Activated CD4-positive, alpha-beta T cell treated with anti-CD3 and anti-CD28 coated beads, Interleukin-2, Interleukin-6, amounts not matched to agents 100 ng/mL and 50 ng/mL, durations not matched to agents 16 hours and 8 hours (primary cell): ENCODE measurements at places on chromosomes 2 and 18.

DNA sequence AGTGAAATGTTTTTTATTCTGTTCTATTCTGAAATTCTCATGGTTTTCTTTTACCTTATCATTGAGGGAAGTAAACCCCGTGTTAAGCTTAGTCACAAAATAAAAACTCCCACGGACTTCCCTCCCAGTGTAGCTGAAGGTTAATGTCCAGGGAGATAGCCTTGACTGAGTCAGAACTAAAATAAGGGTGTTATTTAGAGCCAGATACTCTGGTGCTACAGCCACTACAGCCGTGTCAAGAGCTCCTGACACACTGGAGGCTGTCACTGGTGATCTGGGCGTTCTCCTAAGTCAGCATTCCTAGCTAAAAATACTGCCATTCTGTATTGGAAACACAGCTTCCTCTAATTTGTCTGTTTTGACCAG lies 82.0 kb upstream of the RANBP2 start:
- no peak for DNase-seq

DNA sequence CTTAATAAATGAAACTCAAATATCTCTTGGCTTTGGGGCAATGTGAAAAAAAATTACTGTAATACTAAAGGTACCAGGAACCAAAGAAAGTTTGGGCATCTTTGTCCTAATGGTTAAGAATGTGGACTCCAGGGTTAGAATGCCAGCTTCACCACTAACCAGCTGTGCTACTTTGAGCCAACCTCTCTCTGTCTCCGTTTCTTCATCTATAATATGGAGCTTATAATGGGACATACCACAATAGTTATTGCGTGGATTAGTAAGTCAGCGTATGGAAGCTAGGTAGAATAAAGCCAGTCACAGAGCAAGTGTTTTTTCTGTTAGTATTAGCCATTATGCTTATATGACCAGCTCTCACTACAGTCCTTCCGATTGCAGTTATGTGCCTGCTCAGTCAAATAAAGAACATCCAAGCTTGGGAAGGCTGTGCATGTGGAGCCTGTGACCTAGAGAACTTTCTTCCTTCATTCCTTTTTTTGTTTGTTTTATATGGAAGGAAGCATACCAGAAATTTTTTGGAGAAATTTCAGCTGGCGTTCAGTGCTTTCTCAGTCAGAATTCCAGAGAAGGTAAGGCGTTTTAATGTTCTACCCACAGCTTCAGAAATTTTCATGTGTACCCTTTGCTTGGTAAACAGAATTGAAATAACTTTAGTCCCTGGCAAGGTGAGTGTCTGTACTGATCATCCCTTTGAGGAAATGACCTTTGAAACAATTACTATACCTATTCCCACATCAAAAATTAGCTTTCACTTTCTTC lies 114.0 kb upstream of the RND3 start:
- DNase-seq, result no peak

DNA sequence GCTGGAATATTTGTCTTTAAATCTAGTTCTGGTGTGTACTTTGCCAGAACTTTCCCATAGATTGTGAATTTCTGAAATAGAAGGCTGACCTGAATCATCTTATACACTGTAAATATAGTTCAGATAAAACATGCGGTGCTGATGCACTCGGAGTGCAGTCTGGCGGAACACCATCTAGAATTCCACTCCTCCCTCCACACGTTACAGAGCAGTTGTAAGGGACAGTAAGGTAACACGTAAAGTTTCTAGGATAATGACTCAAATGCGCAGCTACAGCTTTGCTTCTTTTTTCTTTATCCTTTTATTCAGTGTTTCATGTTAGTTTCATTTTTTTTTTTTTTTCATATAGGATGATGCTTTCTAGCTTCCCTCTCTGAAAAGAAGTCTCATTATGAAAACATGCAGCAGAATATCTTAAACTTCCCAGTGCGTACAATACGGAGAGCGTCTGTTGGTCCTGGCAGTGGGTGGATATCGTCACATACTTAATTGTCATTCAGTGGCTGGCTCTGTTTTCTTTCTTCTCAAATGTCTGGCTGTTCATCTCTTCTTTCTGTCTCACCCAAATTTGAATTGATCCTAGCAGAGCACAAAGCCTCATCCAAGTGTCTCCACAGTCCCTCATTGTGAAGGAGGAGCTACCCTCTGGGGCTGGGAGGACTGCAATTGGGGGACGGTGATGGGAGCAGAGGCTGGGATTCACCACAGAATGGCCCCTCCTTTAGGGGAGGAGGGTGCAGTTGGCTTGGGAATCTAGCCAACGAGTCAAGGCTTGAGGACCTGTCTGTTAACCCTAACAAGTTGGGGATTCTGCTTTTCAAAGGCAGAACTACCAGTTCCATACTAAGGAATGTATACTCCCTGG lies 138.8 kb downstream of the MYT1L start:
- DNase-seq, result no peak

DNA sequence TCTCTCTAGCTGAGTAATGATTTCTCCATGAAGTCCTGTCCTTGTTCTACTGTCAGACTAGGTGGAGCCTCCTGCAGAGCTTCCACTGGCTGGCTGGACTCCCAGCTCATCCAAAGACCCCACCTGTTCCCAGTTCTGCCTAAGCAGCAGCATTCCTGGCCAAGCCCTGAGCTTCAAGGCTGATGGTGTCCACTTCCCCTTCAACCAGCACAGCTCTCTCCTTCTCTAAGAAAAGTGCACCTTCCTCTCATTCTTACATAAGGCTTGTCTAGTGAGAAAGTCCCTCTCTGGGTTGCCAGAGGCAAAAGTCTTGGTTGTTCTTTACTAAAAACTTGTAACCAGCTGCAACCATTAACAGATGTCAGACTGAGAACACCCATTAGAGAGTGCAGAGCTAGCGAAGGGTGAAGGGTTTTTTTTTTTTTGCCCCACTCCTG lies 58.9 kb downstream of the CXCR4 start:
- DNase-seq, result no peak

DNA sequence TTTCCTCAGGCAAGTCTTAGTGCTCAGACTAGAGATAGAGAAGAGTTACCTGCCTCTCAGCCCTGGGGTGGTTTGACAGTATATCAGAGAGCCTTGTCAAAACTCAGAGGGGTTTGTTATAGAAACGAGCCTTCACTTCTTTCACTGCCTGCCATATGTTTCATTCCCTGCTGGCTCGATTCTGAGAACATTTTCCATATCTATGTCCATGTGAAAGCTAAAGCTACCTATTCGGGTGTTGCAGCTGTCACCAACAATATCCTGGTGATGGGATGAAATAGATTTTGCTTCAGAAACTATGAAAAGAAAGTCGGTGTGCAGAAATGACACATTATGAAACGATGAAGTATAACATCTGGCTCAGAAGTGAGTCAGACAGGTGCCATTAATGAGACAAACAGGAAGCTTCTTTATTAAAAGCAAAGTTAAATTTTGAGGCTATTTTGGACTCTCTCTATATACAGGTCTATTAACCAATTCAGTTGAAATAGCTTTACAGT lies 56.1 kb upstream of the TANK start:
- DNase-seq, result peak; percentile 74

- no peak for DNase-seq
Observed at GRCh38 chr18:49681387-49681786, 119.5 kb downstream of the LIPG start.

- DNase-seq, result no peak
Observed at GRCh38 chr2:33436083-33436482, 40.4 kb upstream of the RASGRP3 start.

DNA sequence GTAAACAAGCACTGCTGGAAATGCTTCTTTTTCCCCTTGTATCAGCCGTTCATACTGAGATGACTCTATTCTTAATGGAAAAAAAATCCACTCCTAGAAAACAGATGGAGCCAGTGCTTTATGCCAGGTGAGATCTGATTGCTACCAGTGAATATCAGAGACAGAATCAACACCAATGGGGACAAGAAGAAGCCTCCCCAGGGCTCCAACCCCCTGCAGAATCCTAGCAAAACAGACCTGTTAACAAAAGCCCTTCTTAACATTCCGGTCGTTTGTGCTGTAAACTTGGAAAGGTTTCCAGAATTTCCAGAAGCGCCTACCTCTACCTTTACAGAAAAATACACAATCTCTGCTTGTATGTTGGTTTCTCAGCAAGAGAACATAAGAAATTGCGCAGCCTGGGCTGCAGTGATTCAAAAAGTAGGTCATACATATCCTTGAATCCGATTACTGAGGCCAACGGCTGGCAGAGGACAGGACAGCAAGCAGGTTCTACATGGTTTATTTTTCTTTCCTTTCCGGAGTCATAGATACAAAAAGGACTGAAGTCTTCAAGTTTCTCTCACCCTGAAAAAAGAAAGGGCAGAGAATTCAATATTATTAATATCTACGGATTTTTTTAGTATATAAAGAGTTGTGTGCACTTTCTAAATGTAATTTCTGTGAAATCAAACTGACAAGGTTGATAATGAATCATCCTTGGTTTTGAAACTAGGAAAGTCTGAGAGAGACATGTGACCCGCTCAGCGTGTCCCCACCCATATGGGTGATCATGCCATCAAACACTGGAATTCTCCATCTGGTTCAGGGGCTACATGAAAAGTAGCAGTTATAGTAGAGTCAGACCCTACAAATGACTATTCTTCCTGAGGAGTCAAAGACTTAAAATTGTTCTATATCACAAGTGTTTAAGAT lies 266.7 kb upstream of the MGAT5 start:
- no peak for DNase-seq

GRCh38 chr2:226213717-226214116 lies 585.9 kb downstream of the IRS1 start:
- no peak for DNase-seq

DNA sequence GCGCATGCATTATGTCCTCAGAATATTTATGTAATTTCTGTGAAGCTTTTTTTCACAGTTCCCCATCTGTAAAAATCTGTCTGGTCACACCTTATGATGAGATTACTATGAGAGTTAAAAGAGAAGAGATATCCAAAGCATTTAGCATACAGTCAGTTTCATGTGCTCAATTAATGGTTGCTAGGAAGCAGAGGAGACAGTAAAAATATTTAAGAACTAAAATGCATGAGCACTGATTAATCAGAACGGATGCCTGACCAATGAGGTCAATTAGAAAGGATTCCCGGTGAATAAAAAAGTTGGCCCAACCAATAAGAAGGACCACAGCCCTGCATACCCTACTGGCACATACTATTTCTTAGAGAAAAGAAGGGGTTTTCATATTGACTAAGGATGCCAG lies 12.0 kb upstream of the CRIM1 start:
- DNase-seq, result no peak

- no peak for DNase-seq
Observed at GRCh38 chr2:54401554-54401953, 54.6 kb upstream of the SPTBN1 start.

DNA sequence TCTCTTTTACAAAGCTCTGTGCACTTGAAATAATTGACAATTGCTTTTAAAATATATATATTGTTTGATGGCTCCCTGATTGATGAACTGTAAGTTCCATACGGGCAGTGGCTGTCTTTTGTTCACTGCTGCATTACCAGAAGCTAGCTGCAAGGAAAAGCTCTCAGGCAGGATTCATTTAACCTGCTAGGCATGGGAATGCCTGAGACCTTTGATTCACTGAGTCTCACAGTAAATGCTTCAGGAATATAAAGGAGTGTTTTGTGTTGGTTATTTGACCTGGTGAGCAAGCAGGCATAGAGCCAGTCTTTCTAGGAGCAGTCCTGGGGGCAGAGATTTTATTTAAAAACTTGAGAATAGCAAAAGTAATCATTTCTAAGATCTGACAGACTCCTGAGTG lies 193.2 kb upstream of the ITGA4 start:
- DNase-seq, result no peak

DNA sequence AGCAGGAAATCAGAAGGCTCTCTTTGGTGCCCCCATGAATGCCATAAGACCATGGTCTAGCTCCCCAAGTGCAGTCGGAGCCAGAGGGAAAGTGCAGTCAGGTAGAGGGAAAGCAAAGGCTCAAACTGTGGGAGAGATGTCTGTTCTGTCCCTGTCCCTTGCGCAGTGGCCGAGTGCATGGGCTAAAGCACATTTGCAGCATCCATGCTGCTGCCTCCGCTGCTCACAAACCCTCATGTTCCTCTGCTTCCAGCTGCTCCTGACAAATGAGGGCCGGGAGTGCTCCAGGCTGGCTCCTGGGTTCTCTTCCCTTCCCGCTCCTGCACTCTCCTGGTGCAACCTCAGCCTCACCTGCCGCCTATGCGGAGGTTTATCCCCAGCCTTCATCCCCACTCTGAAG lies 34.2 kb downstream of the SCTR start:
- DNase-seq, result no peak

- DNase-seq, result no peak
Observed at GRCh38 chr2:75460630-75461029, 100.1 kb downstream of the EVA1A start.

DNA sequence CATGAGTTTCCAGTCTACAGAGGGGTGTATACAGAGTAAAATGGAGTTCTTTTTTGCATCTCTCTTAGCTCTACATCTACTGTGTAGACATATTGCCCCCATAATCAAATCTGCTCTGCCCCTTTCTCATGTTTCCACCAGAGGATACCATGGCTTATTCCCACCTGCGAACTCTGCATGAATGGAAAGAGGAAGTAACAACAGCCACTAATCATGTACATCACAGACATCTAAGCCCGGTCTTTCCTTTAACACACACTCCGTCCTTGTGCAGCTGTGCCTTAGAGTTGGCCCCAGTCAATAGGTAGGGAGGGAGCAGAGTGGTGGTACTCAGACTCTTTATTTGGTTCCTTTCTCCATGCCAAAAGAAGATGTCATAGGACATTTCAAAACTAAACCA lies 147.3 kb upstream of the NRP2 start:
- DNase-seq, result no peak

DNA sequence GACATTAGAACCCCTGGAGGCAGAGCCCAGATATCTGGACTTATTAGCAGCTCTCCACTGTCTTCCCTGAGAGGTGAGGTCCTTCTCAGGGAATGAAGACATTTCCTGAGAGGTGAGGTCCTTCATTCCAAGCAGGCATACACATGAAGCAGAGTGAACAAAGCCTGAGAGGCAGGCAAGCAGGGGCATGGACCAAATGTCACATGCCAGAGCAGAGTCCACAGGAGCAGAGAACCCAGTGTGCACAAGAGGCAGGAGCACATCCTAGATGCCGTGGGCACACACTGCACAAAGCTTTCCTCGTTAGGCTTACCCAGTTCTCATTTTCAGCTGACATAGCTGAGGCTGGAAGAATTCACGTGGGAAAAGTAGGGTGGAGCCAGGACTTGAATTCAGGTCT lies 759.9 kb upstream of the HS6ST1 start:
- DNase-seq, result no peak

GRCh38 chr2:240392948-240393830 lies 42.3 kb upstream of the GPC1 start:
- no peak for DNase-seq

DNA sequence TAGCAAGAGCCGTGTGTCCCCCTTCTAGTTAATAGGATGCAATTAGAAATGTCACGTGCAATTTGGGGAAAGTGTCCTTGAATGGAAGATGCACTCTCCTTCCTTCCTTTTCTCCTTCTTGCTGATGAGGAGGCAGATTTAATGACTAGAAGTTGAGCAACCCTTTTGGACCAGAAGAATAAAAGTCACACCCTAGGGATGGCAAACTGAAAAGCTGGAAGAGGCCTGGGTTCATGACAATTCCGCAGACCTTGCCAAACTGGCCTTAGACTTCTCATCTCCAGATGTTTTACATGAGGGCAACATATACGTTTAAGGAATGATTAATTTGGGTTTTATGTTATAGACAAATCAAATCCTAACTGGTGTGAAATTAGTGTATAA lies 38.6 kb upstream of the NCOA1 start:
- no peak for DNase-seq
